ENCODE measurements at places on chromosomes 4 and X.

- DNase-seq = no peak
Observed at GRCh38 chrX:45806410-45807121, 605.9 kb upstream of the DIPK2B start.

- DNase-seq = no peak
Observed at GRCh38 chr4:26330946-26331345, 10.1 kb downstream of the RBPJ start.

DNA sequence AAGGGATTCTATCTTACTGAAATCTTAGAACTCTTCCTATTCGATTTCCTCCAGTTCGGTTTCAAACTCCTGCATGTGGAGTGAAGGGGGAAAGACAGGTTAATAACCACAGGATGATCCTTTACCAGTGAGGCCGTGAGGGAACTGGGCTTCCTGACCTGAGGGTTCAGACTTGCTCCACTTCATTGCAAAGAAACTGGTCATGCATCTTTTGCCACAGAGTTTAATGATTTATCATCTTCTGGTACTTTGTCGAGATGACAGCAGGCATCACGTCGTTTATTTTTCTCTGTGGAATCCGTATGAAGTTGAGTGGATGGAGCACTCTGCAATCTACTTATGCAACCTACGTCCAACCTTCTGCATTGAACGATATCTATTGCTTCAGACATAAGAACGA is 145.9 kb upstream of the NLGN4X start:
- DNase-seq = no peak

DNA sequence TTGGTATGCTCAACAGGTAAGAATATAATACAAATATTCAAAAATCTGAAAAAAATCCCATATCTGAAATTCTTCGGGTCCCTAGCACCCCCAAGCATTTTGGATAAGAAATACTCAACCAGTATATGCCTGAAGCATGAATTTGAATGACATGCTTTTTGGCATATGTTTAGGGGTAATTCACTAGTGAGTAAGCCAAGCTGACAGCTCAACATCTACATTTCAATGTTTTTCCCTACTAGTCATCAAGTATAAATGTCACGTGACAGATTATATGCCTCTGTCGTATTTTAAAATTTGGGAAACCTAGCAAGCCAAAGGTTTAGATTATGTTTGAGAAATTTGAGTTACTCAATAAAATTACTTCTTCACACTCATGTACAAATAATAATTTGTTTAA is 125.1 kb downstream of the FGF16 start:
- DNase-seq = no peak
